ENCODE measurements at places on chromosomes 6 and 20.

DNA sequence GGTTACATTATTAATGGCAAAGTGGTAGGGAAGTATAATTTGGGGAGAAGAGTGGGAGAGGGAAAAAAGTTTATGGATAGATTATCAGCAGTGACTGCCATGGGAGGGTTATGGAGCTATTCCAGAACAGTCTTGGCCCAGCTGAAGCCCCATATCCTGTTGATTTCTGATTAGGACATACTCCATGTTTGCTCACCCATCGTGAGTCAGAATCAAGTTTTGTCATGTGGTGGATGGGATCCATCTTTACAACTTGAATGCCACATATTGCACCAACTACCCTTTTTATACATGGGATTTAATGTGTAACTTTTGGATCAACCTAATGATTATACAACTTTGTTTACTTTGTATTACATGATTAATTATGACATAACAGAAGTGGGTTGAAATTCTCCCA lies 217.0 kb downstream of the HAO1 start:
- DNase-seq = peak; percentile 24

- peak; percentile 57 for DNase-seq
These were observed 9.0 kb downstream of the LRP11 start for GRCh38 chr6:149855040-149855654.

DNA sequence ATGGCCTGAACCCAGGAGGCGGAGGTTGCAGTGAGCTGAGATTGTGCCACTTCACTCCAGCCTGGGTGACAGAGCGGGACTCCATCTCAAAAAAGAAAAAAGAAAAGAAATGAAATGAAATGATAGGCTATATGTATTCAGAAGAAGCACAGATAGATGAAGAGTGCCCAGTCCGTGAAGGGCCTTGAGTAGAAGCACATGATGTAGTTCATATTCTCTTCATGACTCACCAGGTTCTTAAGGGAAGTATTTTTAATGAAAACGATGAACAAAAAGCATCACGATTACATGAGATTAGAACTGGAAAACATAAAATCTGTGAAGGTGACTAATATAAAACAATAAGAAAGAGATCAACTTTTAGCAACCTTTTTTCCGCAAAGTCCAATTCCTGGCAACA lies 29.8 kb downstream of the TPD52L1 start:
- no peak for DNase-seq

- no peak for DNase-seq
These were observed 7.5 kb downstream of the NOL4L start for GRCh38 chr20:32577657-32578056.

DNA sequence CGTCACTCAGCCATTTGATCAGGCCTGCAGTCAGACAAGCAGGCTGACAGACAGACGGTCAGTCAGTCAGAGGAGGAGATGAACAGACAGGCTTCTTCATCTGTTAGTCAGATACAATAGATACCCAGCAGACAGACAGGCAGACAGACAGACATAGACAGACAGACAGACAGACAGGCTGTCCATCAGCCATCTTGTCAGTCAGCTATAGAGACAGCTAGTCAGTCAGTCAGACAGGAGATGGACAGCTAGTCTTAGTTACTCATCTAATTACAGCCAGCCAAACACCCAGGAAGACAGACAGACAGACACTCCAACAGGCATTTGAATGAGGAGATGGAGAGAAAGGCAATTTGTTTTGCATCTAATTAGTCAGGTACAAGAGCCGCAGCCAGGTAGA lies 36.4 kb downstream of the KCNB1 start:
- DNase-seq = no peak

- DNase-seq = peak; percentile 50
These were observed 56.2 kb upstream of the EPB41L1 start for GRCh38 chr20:36098364-36098763.

DNA sequence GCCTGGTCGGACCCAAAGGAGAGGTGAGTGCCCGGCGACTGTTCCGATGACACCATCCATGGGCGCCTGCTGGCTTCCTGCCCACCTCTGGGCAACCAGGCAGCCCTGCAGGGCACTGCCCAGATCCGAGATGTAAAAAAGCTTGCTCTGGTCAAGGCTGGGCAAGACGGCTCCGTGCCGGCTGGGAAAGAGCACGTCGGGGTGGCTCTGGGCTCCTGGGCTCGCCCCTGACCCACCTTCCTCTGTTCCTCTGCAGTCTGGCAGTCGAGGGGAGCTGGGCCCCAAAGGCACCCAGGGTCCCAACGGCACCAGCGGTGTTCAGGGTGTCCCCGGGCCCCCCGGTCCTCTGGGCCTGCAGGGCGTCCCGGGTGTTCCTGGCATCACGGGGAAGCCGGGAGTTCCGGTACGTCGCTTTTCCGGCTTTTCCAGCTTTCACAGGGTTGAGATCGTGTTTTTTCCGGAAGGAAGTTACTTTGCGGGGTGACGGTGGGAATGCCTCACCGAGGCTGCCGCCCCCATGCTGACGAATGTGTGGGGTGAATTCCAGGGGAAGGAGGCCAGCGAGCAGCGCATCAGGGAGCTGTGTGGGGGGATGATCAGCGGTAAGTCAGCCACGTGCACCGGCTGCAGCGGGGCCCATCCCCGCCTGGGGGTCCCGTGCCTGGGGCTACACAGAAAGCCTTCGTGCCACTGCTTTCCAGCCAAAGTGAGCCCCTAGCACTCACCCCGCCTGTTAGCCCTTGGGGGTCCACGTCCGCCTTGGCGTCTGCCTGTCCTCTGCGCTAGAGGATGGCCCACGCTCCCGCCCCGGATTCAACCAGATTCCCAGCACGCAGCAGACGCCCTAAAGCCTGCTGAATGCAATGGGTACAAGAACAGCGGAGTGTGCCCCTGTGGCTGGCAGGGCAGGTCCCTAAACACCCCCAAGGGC lies 19.3 kb downstream of the COL9A3 start:
- no peak for DNase-seq
